ENCODE measurements at places on chromosomes 13 and 19. TPM values are rescaled to one million over a fixed set of nuclear protein-coding genes. Genes with fewer than 3 reads are reported as not detected.

The SLITRK5 gene
- total RNA-seq = 0.38 TPM

The PEAK3 gene
- 0.29 TPM for total RNA-seq

The ZNF792 gene
- total RNA-seq = 7.6 TPM

The LILRB3 gene
- total RNA-seq = 0.67 TPM

The CCDC169 gene
- 0.26 TPM for total RNA-seq

The GAPDHS gene
- not detected for total RNA-seq

The PCDH20 gene
- total RNA-seq = 12.5 TPM

The CASP14 gene
- not detected for total RNA-seq

The TPTE2 gene
- not detected for total RNA-seq

- no peak for DNase-seq
These were observed 3.9 kb downstream of the SIGLEC7 start for GRCh38 chr19:51145916-51146493.

- DNase-seq = no peak
These were observed 499 bp downstream of the LSM7 start for GRCh38 chr19:2327773-2328400.

GRCh38 chr13:98199480-98199879 lies 22.4 kb upstream of the RNF113B start:
- DNase-seq = no peak

DNA sequence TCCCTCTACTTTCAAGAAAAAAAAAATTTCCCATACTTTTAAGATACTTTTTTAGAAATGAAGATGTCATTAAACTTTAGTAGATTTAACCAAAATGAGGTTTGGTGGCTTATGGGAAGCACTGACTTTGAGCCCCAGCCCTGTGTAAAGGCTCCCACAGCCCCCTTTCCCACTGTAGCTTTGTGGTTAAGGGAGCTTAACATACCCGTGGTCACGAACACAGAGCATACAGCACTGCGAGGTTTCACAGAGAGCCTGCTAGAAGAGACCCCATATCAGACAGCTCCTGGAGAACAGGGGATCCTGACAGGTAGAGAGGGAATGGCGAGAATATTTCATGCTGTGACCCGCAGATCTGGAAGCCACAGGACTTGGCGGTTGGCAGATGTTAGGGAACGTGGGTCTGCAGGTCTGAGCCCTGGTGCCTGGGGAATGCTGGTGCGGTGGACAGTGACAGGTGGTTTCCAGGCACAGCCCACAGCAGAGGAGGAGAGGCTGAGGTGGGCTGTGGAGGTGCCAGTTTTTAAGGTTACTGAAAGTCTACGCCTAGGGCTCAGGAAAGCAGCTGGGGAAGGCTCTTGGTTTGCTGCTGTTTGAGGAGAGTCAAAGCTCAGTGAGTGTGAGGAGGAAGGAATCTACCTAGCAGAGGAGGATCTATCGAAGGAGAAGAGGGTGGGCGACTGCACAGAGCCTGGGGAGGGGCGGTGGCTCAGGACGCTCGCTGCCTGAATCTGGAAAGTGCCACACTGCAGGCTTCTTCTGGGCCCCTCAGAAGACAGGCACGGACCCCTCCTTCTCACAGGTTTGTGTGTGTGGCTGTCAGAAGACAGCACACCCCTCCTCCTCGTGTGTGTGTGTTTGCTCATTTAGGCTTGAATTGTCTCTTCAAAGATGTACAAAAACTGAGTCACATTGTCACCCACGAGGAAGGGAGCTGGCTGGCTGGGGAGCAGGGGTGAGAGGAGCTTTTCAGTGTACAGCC lies 49.9 kb downstream of the SLC7A9 start:
- DNase-seq = no peak

GRCh38 chr13:75393839-75394520 lies 88.0 kb downstream of the TBC1D4 start:
- no peak for DNase-seq

GRCh38 chr13:109989155-109989554 lies 202.8 kb upstream of the IRS2 start:
- DNase-seq = no peak

DNA sequence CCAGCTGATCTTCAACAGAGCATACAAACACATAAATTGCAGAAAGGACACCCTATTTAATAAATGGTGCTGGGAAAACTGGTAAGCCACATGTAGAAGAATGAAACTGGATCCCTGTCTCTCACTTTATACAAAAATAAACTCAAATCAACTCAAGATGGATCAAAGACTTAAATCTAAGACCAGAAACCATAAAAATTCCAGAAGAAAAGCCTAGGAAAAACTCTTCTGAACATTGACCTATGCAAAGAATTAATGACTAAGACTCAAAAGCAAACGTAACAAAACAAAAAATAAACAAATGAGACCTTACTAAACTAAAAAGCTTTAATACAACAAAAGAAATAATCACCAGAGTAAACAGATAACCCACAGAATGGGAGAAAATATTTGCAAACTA lies 74.5 kb upstream of the ABCC4 start:
- no peak for DNase-seq

DNA sequence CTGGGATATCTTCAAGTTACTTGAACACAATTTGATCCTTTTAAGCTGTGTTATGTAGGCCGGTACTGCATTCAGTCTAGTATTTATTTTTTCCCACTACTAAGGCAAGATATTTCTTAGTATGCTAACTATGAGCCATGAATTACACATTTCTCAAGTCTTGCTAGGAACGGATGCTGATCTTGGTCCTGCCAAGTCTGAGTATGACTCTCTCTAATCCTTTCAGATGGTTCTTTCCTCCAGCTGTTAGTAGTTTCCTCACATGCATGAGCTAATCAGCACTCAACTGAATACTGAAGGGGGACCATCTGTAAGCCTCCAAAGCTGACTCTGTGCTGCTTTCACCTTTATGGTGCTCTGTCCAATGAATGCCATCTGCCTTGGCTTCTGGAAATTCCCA lies 460.3 kb downstream of the KCTD12 start:
- DNase-seq = no peak

- no peak for DNase-seq
These were observed 4.5 kb downstream of the CAPS start for GRCh38 chr19:5918463-5919079.

- DNase-seq = peak; percentile 80
These were observed at the start of gene PVR for GRCh38 chr19:44643605-44644401. PVR (plus strand) TSS chr19:44643910; CDS start chr19:44644097, 187 bp downstream.

DNA sequence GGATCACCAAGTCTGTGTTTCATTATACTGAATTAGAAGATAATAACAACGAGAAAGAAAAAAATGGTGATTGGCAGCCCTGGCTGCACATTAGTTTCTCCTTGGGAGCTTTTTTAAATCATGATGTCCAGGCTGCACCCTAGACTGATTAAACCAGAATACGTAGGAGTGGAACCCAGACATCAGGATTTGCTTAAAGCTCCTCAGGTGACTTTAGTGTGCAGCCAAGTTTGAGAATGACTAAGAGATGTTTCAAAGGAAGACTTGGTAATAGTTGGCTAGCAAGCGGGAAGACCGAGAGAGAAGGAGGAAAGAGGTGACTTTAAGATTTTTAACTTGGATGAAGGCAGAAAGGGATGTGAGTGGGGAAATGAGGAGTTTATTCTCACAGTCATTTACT lies 71.4 kb upstream of the SERP2 start:
- no peak for DNase-seq

- DNase-seq = no peak
These were observed 40.4 kb downstream of the ZNF146 start for GRCh38 chr19:36255316-36255715.
